ENCODE measurements at places on chromosomes 3 and 15. TPM values are rescaled to one million over a fixed set of nuclear protein-coding genes. Genes with fewer than 3 reads are reported as not detected.

DNA sequence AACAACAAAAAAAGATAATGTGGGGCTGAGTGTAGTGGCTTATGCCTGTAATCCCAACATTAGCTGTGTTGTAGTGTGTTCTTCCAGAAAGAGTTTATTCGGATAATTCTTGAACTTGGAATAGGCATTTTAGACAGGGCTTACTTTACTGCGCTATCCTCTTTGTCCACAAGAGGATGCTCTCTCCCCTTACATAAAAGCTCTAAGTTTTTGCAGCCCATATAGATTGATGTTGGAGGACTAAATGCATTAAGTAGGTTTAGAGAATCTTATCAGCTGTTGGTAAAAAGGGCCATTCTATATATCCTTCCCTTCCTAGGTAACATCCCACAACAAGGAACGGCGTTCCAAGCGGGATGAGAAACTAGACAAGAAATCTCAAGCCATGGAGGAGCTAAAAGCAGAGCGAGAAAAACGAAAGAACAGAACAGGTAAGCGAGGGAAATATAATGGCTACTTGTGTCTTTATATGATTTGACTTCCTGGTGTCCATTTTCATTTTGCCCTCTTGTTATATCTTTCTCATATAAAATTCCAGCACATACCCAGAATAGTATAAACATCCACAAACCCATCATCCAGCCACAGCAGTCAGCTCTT lies 27.8 kb upstream of the ITPKA start:
- no peak overlapping the region for H3K27ac ChIP-seq
- peaks cover 80% of the 10 kb centered on the region for H3K36me3 ChIP-seq

GRCh38 chr15:100775581-100776185 lies 103.9 kb upstream of the ALDH1A3 start:
- peaks cover 14% of the 10 kb centered on the region for H3K4me1 ChIP-seq
- H3K36me3 ChIP-seq: no peaks in the 10 kb centered on the region
- H3K27ac ChIP-seq: no peak overlapping the region
- H3K4me3 ChIP-seq: no peak overlapping the region
- H3K27me3 ChIP-seq: no peaks in the 10 kb centered on the region

- no peak for DNase-seq
- peaks cover 74% of the 10 kb centered on the region for H3K4me1 ChIP-seq
- peak overlapping the region; percentile 74 for H3K27ac ChIP-seq
- H3K27me3 ChIP-seq: no peaks in the 10 kb centered on the region
- H3K4me3 ChIP-seq: no peak overlapping the region
These were observed 601.2 kb downstream of the FOXP1 start for GRCh38 chr3:70982284-70982683.

- H3K27me3 ChIP-seq: no peaks in the 10 kb centered on the region
- H3K4me1 ChIP-seq: peaks cover 16% of the 10 kb centered on the region
- H3K4me3 ChIP-seq: no peak overlapping the region
- H3K27ac ChIP-seq: no peak overlapping the region
- no peaks in the 10 kb centered on the region for H3K36me3 ChIP-seq
These were observed 24.8 kb downstream of the SLC28A2 start for GRCh38 chr15:45276831-45277230.

The GHRL gene
- total RNA-seq: 0.71 TPM

The DNAJA4 gene
- total RNA-seq: 11.4 TPM

- H3K4me1 ChIP-seq: no peaks in the 10 kb centered on the region
- no peak overlapping the region for H3K4me3 ChIP-seq
- no peak overlapping the region for H3K27ac ChIP-seq
- H3K27me3 ChIP-seq: no peaks in the 10 kb centered on the region
These were observed 24.8 kb downstream of the FOXL2NB start for GRCh38 chr3:138971766-138972320.

The STAB1 gene
- total RNA-seq: 119 TPM

The SUSD5 gene
- total RNA-seq: 1.3 TPM

DNA sequence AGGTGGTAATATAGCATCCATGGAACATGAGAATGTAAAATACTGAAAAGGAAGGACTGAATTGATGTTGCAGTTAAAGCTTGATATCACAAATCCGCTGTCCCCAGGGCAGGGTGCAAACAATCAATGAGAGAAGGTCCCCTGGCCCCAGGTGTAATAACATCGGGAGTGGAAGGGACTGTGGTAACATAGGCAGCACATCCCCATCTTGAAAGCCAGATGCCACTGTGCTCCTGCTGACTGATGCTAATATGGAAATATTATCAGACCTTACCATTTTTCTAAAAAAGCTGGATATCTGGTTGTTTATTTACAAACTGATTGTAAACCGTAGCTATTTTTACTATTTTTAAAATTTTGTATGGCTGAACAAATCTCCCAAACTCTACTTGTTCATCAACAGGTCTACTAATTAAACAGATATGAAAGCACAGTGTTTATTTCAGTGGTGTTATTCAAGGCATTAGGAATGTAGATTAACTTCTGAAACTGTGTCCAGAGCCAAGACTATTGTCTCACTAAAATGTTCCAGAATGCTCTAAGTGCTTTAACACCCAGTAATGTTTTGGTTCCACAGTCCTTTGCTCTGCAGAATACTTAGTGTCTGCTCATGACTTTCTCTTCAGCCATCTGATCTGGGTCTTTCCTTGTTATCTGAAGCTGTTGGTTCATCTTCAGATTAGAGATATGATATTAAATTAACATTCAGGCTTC lies 386.0 kb upstream of the RARB start:
- H3K4me3 ChIP-seq: no peak overlapping the region
- no peaks in the 10 kb centered on the region for H3K27me3 ChIP-seq
- DNase-seq: no peak

The TRIM59 gene
- total RNA-seq: 5.6 TPM

The BCHE gene
- 34.9 TPM for total RNA-seq
